Stimulated activated CD4-positive, alpha-beta T cell treated with anti-CD3 and anti-CD28 coated beads, Interleukin-1b, Interleukin-23, amount 100 ng/mL, for 1 hour (primary cell): ENCODE measurements at places on chromosomes 3 and 15.

- DNase-seq, result no peak
Observed at GRCh38 chr3:12423918-12424630, 60.2 kb upstream of the TSEN2 start.

- DNase-seq, result no peak
Observed at GRCh38 chr3:11755276-11755675, 91.4 kb downstream of the TAMM41 start.

- no peak for DNase-seq
Observed at GRCh38 chr3:129556890-129557547, 14.0 kb downstream of the H1-8 start.

DNA sequence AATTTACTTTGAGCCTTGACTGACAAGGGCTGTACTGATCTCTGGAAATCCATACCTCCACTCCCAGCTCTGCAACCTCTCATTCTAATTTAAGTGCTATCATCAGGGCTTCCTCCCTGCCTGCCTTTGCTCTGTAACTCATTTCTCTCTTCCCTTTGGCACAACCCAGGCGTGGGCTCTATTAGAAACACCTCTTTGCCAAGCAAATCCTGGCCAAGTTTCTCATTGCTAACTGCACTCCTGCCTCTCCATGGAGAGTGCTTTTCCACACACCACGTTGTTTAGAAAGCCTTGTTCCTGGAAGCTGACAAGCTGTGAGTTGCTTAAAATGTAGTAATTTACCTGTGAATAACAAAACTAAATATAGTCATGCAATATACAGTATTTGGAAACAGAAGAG is 20.1 kb upstream of the FSTL1 start:
- no peak for DNase-seq

DNA sequence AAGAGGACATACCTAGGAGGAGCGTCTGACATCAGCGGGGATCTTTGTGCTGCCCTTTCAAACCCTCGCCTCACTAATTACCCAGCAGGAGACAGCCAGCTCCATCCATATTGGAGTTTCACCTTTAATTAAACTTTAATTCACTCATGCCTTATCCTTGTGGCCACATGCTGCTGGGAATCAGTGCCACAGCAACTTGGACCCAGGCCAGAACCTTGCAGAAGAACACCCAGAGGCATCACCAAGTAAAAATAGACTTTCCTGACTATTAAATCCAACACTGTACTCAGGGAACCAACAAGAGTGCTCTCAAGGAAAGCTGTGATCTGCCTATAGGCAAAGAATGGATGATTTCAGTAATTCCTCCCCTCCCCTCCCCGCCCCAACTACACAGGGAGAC is 23.9 kb downstream of the EIF1B start:
- DNase-seq, result no peak

DNA sequence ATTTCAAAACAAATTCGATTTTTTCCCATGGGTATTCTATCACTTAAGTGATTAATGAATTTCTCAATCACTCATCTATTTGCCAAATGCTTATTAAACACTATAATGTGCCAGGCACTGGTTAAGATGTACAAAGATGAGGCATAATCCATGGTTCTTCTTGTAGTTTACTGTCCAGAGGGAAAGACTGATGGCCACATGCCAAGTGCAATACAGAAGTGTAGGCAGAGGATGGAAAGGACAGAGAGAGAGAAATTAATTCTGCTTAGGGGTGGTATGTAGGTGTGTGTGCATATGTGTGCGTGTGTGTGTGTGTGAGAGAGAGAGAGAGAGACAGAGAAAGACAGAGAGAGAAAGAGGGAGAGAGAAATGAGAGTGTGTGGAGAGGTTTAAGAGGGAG is 120.8 kb upstream of the CCNL1 start:
- DNase-seq, result no peak

- no peak for DNase-seq
Observed at GRCh38 chr15:96213045-96213444, 117.5 kb upstream of the NR2F2 start.

DNA sequence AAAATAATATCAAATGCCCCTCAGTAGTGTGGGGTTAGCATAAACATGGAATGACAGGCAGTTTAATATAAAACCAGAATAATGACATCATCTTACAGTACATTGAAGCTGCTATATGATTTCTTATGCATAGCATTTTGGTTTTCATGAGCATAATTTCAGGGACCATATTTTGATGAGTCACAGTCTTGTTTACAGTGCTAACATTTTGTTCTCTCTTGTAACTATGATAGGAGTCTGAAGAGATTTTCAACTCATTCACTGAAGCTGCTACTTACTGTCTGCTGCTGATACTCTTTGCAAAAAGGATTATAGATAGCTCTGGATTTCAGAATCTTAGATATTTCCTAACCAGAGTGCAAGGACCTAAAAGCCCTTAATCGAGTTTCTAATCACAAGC is 92.6 kb upstream of the CCDC54 start:
- no peak for DNase-seq

DNA sequence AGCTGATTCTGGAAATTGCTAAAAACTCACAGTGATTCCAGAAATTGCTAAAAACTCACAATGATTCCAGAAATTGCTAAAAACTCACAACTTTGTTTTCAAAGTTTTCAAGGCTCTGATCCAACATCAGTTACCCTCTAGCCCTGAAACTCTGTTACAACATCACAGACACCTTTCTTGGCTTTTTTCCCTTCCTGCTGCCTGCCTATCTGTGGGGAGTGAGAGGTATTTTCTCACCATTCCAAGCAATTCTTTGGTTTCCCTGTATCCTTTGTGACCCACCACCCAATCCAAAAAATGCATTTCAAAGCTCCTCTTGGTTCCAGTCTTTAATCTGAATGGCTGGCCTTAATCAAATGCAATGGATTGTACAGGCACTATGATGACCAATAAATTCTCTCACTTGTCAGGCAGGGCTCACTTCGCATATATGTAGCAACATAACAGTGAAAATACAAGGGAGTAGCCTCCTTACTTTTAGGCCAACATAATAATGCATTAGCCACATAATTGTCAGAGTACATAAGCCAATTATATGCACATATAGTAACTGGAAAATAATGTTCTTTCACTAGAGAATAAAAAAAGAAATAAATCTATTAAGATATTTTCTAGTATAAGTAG is 1139.0 kb downstream of the ROBO2 start:
- DNase-seq, result no peak

DNA sequence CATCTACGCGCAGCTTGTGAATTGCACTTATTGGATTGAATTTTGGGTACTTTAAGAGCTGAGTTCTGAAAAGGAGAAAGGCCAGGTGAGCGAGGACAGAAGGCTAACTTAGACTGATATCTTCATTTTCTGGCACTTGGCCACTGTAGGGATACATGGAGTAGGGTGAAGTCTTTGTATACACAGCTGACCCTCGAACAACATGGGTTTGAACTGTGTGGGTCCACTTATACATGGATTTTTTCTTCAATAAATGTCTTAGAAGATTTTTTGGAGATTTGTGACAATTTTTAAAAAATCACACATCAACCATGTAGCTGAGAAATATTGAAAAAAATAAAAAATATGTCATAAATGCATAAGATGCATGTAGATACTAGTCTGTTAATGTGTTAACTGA is 18.3 kb downstream of the PTPRG start:
- DNase-seq, result no peak
